Smooth muscle cell of bladder (primary cell): ENCODE measurements at places on chromosomes 5 and 9. TPM values are rescaled to one million over a fixed set of nuclear protein-coding genes. Genes with fewer than 3 reads are reported as not detected.

The SLC6A7 gene
- total RNA-seq = not detected in 2 replicates

The C5orf34 gene
- 1.4 TPM in 2 replicates for total RNA-seq

The PCDHGA4 gene
- 3.3 and 4.5 TPM in 2 replicates for total RNA-seq

The SCGB3A2 gene
- not detected in 2 replicates for total RNA-seq

The OR1Q1 gene
- total RNA-seq = not detected in 2 replicates

The PRRX2 gene
- 18.5 and 23.2 TPM in 2 replicates for total RNA-seq

The ZNF462 gene
- total RNA-seq = 12.9 and 16.1 TPM in 2 replicates

The ACTBL2 gene
- total RNA-seq = 1.1 and 3.0 TPM in 2 replicates

The LCN15 gene
- not detected in 2 replicates for total RNA-seq

The MARCOL gene
- 4.0 and 8.3 TPM in 2 replicates for total RNA-seq

The PITX1 gene
- total RNA-seq = 88.2 and 208 TPM in 2 replicates

The SPINK7 gene
- not detected in 2 replicates for total RNA-seq

The MVB12B gene
- 2.0 and 2.3 TPM in 2 replicates for total RNA-seq

The FRMD3 gene
- total RNA-seq = 0.14 and 0.18 TPM in 2 replicates

The PAPPA gene
- 137 and 209 TPM in 2 replicates for total RNA-seq

The MBLAC2 gene
- total RNA-seq = 2.8 TPM in 2 replicates

The CAMK2A gene
- 0.71 and 1.5 TPM in 2 replicates for total RNA-seq

The GPR21 gene
- 0.83 and 1.1 TPM in 2 replicates for total RNA-seq

The FBLL1 gene
- 0.28 and 0.74 TPM in 2 replicates for total RNA-seq

The SLC27A6 gene
- total RNA-seq = 0.09 and 0.28 TPM in 2 replicates

The SOWAHA gene
- not detected in 2 replicates for total RNA-seq

The GADD45G gene
- total RNA-seq = 1.00 and 1.5 TPM in 2 replicates

The UAP1L1 gene
- 7.7 and 14.3 TPM in 2 replicates for total RNA-seq

The CA9 gene
- 2.0 and 16.1 TPM in 2 replicates for total RNA-seq

The LCN2 gene
- not detected in 2 replicates for total RNA-seq

The SAXO1 gene
- under 0.01 and 0.09 TPM in 2 replicates for total RNA-seq

The BAAT gene
- not detected in 2 replicates for total RNA-seq

The GLRA1 gene
- total RNA-seq = not detected in 2 replicates

The DIRAS2 gene
- total RNA-seq = 6.7 and 10.1 TPM in 2 replicates

The CWC27 gene
- 12.2 and 13.4 TPM in 2 replicates for total RNA-seq

The ADRA1B gene
- 0.14 and 0.18 TPM in 2 replicates for total RNA-seq

The CDX1 gene
- total RNA-seq = under 0.01 and 0.09 TPM in 2 replicates

The TTC23L gene
- 0.37 and 0.43 TPM in 2 replicates for total RNA-seq

The PCSK5 gene
- 5.7 and 12.5 TPM in 2 replicates for total RNA-seq

The PNPLA7 gene
- 0.57 and 1.1 TPM in 2 replicates for total RNA-seq

The BAG1 gene
- 10.6 and 16.5 TPM in 2 replicates for total RNA-seq

The IL7R gene
- 6.4 and 8.8 TPM in 2 replicates for total RNA-seq

The PCDHGA2 gene
- 2.7 and 2.8 TPM in 2 replicates for total RNA-seq

The FOXI1 gene
- not detected in 2 replicates for total RNA-seq

The RMI1 gene
- 3.2 and 3.8 TPM in 2 replicates for total RNA-seq

The MCIDAS gene
- total RNA-seq = not detected in 2 replicates

The EGR1 gene
- total RNA-seq = 0.85 and 1.9 TPM in 2 replicates

The CCL27 gene
- total RNA-seq = not detected in 2 replicates

The TNFSF15 gene
- total RNA-seq = 0.28 and 0.55 TPM in 2 replicates
